ENCODE measurements at places on chromosomes 16 and 17.

GRCh38 chr17:28159004-28159403 is 116.5 kb downstream of the NLK start:
- no peak for DNase-seq

- no peak for DNase-seq
Observed at GRCh38 chr16:81861503-81861902, 82.4 kb downstream of the PLCG2 start.

GRCh38 chr17:50279181-50279526 is 4.9 kb downstream of the TMEM92 start:
- DNase-seq, result no peak

DNA sequence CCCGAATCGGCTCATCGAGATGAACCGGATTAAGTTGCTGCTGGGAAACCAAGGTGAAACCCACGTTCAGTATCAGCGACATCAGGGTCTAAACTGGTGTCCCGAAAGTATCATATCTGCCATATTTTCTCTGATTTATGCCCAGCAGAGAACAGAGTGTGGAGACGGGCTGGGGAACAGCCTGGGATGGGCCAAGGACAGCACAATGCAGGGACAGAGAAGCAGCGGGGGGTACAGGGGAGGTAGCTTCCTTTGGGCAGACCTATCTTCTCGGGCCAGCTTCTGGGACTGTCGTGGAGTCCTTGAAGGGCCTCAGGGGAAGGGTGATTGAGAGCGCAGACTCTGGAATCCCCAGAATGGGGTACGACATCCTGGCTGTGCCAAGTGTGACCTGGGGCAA is 17.5 kb upstream of the MLKL start:
- no peak for DNase-seq

DNA sequence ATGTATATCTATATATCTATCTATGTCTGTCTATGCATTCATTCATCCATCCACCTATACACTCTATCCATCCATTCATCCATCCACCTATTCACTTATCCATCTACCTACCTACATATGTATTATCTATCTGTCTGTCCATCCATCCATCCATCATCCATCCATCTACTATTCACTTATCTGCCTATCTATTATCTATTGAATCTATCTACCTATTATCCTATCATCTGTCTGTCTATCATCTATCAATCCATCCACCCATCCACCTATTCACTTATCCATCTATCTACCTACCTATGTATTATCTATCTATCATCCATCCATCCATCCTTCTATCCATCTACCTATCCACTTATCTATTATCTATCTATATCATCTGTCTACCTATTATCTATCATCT is 302.3 kb downstream of the SHISA9 start:
- no peak for DNase-seq

- DNase-seq, result no peak
Observed at GRCh38 chr17:82063424-82064415, 1.9 kb downstream of the DUS1L start.

Data from GM12864 (cell line).